ENCODE measurements at places on chromosomes 1 and 21.
A peak's percentile ranks its signal among the peaks of the same experiment; 100 is the strongest.

DNA sequence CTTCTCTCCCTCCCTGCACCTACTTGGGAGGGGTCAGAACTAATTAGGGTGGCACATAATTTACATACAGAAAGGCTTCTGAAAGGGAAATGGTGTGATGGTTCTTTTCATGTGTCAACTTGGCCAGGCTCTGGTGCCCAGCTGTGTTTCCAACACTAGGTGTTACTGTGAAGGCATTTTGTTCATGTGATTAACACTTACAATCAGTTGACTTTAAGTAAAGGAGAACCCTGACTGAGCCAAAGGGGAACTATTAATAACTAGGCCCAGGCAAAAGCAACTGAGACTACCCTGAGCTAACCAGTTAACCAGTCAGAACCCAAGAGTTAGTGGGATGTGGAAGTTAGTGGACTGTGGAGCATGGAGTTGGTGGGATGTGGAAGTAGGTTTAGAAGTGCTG, 114.9 kb downstream of the SEC16B start:
- no peak for DNase-seq

DNA sequence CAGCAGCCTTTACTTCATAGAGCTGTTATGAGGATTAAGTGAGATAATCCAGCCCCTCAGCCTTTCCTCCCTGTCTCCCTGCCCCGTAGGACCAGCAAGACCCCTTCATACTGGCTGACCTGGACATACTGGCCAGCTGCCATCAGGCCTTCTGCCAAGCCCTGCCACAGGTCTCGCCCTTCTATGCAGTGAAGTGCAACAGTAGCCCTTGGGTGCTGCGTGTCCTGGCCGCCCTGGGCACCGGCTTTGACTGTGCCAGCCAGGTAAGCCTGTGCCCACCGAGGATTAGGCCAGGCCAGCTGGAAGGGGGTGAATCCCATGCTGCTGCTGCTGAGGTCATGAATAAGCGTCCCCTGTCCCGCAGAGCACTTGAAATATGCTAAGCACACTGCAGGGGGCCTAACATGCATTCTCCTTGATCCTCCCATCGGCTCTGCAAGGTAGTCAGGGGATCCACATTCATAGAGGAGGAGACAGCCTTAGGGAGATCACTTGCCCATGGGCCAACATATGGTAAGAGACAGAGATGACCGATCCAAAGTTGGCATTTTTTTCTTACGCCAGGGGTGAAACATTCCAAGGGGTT, 73.3 kb upstream of the TINAGL1 start:
- DNase-seq, result no peak

- DNase-seq, result no peak
These were observed 175.9 kb downstream of the PRDM16 start for GRCh38 chr1:3244927-3245315.

DNA sequence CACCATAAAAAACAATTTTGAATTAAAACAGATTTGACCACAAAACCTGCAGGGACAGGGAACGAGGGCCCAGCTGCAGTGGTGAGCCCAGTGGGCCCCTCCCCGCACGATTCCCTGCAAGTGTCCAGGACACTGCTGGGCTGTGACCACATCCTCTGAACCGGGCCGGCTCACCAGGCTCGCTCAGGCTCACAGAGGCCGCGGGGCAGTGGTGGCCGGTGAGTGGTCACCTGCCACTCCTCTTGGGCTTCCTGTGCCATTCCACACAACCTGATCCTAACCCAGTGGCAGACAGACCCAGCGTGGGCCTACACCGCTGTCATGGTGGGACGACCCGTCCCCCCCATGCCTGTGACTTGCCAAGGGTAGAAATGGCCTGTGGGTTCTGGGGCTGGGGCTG, 36.5 kb upstream of the RIPK4 start:
- DNase-seq, result no peak

DNA sequence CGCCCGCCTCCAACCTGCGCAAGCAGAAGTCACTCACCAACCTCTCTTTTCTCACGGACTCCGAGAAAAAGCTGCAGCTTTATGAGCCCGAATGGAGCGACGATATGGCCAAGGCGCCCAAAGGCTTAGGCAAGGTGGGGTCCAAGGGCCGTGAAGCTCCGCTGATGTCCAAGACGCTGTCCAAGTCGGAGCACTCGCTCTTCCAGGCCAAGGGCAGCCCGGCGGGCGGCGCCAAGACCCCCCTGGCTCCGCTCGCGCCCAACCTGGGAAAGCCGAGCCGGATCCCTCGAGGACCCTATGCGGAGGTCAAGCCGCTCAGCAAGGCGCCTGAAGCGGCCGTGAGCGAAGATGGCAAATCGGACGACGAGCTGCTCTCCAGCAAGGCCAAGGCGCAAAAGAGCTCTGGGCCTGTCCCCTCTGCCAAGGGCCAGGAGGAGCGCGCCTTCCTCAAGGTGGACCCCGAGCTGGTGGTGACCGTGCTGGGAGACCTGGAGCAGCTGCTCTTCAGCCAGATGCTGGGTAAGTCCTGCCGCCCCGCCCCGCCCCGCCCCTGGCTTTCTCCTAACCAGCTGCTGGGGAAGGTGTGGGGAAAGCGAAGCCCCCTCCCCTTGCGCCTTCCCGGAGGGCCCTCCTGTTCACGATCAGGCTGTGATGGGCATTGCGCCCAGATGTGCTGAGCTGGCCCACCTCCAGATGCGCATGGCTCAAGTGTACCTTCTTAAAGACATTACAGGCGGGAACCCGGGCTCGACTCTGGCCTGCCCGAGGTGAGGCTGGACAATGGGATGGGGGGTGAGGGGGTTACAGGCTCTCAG, 110.2 kb downstream of the NAV1 start:
- peak; percentile 46 for DNase-seq

- DNase-seq, result no peak
These were observed 14.7 kb downstream of the CASQ2 start for GRCh38 chr1:115753830-115754229.

DNA sequence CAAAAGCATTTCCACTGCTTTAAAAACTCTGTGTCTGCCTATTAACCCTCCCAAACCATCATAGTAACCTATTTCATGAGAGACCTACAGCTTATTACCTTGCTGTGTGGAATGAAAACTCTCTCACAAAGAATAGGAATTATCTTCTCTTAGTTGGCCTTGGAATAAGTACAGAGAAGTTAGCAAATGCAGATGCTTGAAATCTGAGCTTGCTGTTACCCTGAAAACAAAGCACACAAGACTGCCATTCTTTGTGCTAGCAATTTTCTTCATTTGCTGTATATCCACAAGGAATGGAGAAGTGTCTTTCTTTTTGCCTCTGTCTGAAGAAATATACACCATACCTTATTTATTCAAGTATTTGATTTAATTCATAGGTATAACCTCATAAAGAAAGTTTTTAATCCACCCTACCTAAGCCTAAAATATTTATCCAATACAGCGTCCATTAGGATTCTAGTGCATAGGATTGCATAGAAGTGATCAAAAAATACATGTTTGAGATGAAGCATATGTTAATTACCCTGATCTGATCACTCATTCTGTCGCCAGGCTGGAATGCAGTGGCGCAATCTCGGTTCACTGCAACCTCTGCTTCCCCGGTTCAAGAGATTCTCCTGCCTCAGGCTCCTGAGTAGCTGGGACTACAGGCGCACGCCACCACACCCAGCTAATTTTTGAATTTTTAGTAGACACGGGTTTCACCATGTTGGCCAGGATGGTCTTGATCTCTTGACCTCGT, 451.1 kb downstream of the LTN1 start:
- no peak for DNase-seq

- no peak for DNase-seq
These were observed 34.9 kb upstream of the PTGFRN start for GRCh38 chr1:116874733-116875249.

- no peak for DNase-seq
These were observed 119.0 kb downstream of the SIM2 start for GRCh38 chr21:36817732-36818450.

- DNase-seq, result no peak
These were observed 59.9 kb upstream of the FBXO28 start for GRCh38 chr1:224054012-224054411.

- no peak for DNase-seq
These were observed 482.2 kb downstream of the CAMTA1 start for GRCh38 chr1:7267493-7267892.

DNA sequence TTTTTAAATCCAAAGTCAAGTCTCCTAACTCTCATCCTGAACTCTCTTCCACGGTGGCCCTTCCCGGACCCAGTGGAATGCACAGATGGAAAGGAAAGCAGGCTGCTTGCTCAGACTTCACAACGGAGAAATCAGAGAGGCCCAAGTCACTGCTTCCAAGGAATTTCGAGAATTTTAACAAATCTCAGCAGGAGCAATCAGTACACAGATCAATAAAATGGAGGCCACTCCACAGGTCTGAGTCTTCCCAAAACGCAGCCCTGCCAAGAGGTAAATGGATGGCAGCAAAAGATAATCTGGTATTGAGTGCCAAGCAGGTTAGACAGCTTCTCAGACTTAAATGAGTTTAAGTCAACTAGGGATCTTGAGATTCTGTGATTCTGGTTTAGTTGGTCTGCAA, 81.1 kb upstream of the TIAM1 start:
- DNase-seq, result no peak

GRCh38 chr1:178495158-178495557, 1.6 kb downstream of the CLEC20A start:
- no peak for DNase-seq

- no peak for DNase-seq
These were observed 17.2 kb downstream of the PTAFR start for GRCh38 chr1:28159243-28159642.

DNA sequence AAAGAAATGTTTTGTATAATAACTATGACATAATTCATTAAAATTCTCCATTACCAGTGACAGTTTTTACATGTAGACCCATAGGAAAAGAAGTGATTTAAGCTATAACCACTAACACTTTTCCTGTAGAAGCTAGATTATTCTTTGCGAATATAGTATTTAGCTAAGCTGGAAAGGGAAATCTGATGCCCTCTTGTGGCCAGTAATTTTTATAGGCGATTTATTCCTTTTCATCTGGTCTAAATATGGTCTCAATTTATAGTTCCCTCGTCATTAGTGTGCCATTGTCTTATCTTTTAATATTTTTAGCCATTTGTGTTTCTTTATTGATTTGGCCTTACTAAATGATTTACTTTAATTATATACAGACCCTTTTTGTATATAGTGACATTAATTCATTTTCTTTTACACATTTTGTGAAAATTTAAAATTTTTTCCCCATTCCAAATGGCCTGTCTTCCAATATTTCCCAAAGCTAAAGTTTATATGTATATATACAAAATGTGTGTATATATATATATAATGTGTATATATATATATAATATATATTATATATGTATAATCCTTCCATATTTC, 26.7 kb downstream of the BTG3 start:
- DNase-seq, result peak; percentile 72

- no peak for DNase-seq
These were observed 162.7 kb upstream of the COL6A1 start for GRCh38 chr21:45818904-45819285.

GRCh38 chr21:26743524-26743923, 101.7 kb downstream of the ADAMTS1 start:
- no peak for DNase-seq

GRCh38 chr1:201487742-201488141, 18.8 kb upstream of the PHLDA3 start:
- DNase-seq, result no peak

- no peak for DNase-seq
These were observed 13.1 kb upstream of the KYAT3 start for GRCh38 chr1:89005286-89006151.

DNA sequence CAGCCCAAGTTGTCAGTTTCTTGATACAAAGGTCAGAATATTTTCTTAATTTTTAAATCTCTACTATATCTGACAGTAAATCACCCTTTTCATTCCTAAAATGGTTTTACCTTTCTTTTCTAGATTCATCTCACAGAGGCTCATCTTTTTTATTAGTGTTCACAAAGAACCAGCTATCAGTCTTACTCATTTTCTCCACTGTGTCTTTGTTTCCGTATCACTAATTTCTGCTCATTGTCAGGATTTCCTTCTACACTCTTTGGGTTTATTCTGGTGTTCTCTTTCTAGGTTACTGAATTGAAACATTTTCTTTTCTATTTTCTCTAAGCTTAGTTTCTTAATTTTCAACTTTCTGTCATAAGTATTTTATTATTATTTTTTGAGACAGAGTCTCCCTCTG, 8.7 kb downstream of the AGPAT3 start:
- no peak for DNase-seq

DNA sequence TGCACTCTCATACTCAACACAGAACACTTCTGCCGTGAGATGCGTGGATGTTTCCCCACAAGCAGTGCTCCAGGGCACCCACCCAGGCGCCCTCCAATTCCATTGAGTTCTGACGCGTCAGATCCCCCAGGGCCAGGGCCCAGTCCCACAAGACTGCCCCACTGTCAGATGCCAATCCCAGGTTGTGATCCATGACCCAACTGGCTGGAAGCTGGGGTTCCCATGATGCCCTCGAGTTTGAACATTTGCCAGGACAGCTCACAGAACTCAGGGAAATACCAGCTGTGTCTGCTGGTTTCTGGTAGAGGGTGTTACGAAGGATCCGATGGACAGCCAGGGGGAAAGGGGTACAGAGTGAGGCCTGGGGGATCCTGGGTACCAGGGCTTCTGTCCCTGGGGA, 58.4 kb downstream of the AGPAT3 start:
- no peak for DNase-seq

GRCh38 chr21:43775190-43775589, 918 bp downstream of the CSTB start:
- no peak for DNase-seq

DNA sequence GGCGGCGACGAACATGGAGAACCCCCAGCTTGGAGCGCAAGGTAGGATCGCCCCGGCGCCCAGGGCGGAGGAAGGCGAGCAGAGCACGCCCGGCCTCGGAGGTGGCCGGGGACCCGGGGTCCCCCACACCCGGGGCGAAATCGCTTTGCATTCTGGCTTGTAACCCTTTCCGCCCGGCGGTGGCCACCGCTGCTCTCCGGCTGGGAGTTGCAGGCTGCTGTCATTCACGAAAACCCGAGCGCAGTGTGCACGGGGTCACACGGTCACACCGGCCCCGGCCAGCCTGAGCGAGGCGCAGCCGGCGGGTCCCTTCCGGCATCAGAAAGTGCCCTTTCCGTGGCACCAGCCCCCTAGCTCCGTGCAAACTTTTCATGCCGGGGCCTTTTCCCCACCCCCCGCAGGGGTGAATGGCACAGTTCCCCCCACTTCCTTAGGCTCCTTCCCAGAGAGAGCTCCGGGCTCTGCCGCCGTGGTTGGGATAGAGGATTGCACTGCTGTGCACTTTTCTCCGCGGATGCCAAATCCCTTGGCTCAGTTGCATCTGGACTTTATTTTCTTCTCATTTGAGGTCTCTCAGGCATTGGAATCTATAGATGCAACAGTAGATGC, 802 bp downstream of the KAZN start:
- DNase-seq, result peak; percentile 50

Data from umbilical cord (tissue), 2 donors.